ENCODE measurements at places on chromosomes 12 and 14.

DNA sequence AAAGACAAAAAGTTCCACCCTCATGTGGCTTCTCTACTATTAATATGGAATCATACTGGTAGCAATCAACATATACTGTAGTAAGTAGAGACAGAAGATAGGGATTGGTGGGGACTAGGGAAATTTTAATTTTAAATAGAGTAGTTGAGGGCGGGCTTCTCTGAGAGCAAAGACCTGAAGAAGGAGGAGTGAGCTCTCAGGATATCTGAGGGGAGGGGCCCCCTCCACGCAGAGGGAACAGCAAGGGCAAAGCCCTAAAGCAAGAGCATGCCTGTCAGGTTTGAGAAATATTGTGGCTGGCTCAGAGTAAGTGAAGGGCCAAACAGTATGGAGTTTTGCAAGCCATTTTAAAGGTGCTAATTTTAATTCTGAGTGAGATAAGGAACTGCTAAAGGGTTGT is 64.3 kb downstream of the PCNX1 start:
- no peak for DNase-seq

DNA sequence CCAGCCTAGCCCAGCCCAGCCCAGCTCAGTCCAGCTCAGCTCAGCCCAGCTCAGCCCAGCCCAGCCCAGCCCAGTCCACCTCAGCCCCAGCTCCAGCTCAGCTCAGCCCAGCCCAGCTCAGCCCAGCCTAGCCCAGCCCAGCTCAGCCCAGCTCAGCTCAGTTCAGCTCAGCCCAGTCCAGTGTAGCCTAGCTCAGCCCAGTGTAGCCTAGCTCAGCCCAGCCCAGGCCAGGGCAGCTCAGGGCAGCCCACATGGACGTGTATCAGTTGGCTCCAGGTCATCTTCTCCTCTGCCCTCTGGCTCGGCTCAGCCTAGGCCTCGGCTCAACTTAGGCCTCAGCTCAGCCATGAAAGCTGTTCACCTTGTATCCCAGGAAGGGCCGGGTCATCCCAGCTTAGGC is 64.7 kb downstream of the TMEM121 start:
- DNase-seq, result no peak

DNA sequence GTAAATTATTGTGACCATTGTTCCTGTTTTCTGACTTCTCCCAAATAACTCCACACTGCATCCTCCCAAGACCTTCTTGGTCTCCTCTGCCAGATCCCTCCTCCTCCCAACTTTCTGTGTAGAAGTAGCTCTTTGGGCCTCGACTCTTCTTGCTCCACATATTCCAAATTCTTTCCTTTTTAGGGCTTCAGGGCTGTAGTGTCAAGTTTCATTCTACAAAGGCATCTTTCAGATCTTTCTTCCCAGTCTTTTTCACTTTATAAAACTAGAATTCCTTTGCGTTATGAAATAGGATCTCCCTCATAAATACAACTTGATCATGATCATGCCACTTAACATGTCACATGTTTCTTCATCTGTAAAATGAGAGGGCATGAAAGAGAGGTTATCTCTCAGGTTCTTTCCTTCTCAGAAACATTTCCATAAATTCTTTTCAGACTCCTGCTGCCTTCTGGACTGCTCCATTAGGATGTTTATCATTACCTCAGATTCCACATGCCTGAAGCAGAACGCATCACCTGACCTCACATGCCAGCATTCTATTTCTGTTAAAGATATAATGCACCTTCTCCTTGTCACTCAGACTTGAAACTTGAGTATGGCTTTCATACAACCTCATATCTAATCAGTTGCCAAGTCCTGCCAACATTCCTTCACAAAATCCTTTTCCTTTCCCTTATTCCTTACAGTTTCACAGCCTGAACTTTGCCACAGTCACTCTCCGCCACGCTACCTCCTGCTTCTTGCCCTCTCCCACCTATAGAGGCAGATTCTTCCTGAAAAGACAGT is 8.5 kb downstream of the SLC38A1 start:
- DNase-seq, result no peak

- DNase-seq, result no peak
Measured at GRCh38 chr14:101474563-101475455, 86.5 kb upstream of the DIO3 start.

DNA sequence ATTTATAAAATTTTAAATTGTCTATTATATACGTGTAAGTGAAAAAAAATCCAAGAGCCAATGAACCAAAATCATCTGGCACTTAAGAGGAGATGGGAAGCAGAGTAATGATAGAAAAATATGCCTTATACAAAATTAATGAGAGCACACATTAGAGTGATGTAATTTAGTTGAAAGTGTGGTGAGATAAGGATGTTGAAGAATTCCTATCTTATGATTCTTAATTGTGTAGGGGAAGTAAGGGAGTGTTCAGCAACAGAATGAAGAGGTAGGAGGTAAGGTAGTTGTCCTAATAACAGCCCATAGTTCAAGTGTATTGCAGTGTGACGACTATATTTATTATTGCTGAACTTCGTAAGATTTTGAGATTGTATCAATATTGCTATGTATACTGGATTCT is 843.4 kb upstream of the FLRT2 start:
- DNase-seq, result no peak

GRCh38 chr12:129559776-129560175 is 344.0 kb downstream of the TMEM132D start:
- no peak for DNase-seq

DNA sequence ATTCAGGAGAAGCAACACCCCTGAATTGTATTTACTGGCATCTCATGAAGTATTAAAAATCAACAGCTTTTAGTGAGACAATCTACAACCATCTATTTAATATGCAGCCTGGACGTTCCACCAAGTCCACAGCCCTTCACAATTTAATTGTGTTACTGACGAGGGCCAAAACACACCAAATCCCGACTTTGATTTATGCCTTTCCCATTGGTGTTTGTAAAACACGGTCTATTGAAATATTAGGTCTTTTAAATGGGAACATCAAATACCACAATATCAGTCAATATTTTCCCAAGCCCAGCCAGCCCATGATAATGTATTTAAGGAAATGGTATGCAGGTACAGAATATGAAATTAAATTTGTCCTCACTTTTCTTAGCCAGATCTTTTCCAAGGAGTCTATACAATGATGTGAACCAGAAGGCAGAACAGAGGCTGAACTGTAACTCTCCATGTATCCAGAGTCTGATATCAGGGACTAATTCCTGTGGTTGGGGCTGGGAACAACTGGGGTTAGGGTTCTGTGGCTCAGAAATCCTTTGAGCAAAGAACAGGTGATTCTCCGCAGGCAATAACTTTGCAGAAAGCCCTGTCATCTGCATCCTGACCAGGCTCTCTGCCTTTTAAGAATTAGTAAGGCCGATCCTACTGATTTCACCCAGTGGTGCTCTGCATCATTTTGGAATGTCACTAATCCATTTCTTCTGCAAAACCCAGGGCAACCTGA is 179.3 kb upstream of the GZMB start:
- DNase-seq, result no peak

GRCh38 chr14:89212386-89213235 is 204.4 kb downstream of the FOXN3 start:
- no peak for DNase-seq

- DNase-seq, result no peak
Measured at GRCh38 chr14:22319526-22320361, 269.3 kb downstream of the DAD1 start.

- DNase-seq, result no peak
Measured at GRCh38 chr12:60174941-60175340, 579.1 kb downstream of the SLC16A7 start.

DNA sequence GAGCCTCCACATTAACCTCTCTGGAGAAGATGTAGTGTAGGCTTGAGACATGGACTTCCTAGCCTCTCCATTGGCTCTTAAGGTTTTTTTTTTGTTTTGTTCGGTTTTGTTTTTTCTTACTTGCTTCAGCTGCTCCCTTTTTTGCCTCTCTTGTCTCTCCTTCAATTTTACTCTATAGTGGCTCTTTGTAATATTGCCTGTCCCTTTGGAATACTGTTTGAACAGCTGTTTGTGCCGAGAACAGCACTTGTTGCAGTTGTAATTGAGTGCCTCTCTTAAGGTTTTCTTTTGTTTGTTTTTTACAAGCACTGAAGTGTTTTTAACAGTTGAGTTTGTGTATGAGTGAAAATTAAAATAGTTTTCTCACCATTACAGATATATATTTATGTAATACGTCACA is 567.7 kb downstream of the LRFN5 start:
- no peak for DNase-seq

DNA sequence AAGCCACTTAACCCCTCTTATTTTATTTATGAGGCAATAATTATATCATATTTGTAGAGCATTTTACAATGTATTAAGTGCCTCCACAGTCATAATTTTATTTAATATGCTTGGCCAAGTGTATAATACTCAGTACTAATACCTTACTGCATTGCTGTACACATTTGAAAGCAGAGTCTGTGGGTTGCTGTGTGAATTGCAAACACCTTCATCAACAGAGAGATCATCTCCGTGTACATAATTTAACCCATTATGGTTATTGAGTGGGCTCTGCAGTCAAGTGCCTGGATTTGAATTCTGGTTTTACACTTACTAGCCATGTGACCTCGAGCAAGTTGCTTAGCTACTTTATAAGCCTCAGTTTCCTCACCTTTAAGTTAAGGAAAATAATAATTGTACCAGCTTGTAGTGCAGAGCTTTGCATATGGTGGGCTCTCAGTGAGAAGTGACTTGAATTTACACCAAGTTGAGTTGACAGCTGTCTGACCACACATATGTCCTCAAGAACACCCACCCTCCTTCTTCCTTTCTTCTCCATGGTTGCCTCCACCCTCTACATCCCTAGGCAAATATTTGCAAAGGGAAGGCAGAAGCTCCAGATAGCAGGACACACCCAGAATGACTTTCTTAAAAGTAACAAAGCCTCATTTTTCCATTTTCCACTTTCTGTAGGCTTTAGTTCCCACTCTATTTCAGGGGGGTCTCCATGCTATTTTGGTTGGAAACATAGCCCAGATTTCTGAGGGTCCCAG is 12.3 kb downstream of the CRACR2A start:
- DNase-seq, result no peak

- DNase-seq, result no peak
Measured at GRCh38 chr14:89626233-89626806, 209.3 kb upstream of the FOXN3 start.

- DNase-seq, result no peak
Measured at GRCh38 chr12:113233967-113234366, 12.7 kb downstream of the TPCN1 start.

DNA sequence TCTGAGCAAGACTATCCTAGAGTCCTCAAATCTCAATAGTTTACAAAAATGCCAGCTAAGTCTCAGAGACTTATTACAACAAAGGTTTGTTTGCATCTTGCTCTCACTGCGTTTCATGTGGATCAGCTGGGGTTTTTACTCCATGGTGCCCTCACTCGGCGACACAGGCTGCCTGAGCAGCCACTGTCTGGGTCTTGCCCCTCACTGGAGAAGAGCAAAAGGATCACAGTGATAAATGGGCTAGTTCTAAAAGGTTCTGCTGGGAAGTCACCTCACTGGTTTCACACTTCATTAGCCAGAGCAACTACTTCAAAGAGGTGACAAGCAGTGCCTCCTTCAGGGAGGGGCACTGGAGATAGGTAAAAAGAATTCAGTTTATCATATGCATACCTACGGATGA is 392.0 kb downstream of the RPL10L start:
- no peak for DNase-seq

- DNase-seq, result no peak
Measured at GRCh38 chr12:101695706-101696105, 1.7 kb upstream of the CHPT1 start.

DNA sequence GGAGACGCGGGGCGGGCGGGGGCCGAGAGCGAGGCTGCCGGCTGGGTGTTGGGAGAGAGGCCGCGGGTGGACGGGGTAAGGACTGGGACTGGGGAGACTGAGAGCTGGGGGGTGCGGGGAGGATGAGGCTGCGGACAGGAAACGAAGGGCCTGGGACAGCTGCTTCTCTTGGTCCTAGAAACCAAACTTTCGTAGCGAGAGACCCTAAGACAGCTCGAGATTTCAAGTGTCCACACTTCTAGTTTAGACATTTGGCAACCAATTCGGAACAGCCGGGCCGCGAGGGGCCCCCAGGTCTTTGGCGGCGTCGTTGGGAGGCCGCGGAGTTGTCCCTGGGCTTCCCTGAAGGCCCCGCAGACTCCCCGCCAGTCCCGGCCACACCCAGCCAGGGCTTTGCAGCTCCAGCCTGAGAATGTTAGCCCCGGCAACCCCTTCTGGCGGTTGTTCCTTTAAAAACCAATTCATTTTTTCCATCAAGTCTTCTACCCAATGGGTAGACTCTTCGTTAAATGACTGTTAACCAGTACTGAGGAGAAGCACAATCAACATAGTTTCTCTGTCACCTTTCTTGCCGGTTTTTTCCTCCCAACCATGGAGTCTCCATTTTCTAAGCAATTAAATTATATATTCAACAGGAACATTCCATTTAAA is 11.5 kb downstream of the NKX2-1 start:
- DNase-seq, result no peak

DNA sequence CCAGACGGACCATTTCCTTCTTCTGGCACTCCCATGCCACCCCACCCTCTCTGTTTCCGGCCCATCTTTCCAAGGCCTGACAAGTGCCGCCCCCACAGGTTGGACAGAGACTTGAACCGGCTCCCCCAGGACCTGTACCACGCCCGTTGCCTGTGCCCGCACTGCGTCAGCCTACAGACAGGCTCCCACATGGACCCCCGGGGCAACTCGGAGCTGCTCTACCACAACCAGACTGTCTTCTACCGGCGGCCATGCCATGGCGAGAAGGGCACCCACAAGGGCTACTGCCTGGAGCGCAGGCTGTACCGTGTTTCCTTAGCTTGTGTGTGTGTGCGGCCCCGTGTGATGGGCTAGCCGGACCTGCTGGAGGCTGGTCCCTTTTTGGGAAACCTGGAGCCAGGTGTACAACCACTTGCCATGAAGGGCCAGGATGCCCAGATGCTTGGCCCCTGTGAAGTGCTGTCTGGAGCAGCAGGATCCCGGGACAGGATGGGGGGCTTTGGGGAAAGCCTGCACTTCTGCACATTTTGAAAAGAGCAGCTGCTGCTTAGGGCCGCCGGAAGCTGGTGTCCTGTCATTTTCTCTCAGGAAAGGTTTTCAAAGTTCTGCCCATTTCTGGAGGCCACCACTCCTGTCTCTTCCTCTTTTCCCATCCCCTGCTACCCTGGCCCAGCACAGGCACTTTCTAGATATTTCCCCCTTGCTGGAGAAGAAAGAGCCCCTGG is 1.2 kb upstream of the CMTM5 start:
- DNase-seq, result no peak

- no peak for DNase-seq
Measured at GRCh38 chr14:75198291-75198933, 22.0 kb upstream of the TMED10 start.

DNA sequence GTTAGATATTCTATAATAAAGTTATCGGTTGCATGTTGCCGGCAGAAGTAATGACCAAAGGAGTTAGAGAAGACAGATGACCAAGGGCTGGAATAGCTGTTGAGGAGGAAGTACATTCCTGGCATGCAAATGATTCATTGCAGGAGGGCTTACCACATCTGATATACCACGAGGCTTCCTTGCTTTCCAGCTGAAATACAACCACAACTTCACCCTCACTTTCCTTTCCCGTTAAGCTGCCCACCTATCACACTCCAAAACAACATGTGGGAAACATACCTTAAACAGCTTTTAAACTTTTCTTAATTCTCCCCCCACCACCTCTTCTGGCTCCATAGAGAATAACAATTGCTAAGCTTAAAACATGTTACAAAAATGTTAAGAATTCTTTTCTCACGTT is 594.1 kb downstream of the NRXN3 start:
- DNase-seq, result no peak
